ENCODE measurements at places on chromosomes 4 and X.
A peak's percentile ranks its signal among the peaks of the same experiment; 100 is the strongest.

DNA sequence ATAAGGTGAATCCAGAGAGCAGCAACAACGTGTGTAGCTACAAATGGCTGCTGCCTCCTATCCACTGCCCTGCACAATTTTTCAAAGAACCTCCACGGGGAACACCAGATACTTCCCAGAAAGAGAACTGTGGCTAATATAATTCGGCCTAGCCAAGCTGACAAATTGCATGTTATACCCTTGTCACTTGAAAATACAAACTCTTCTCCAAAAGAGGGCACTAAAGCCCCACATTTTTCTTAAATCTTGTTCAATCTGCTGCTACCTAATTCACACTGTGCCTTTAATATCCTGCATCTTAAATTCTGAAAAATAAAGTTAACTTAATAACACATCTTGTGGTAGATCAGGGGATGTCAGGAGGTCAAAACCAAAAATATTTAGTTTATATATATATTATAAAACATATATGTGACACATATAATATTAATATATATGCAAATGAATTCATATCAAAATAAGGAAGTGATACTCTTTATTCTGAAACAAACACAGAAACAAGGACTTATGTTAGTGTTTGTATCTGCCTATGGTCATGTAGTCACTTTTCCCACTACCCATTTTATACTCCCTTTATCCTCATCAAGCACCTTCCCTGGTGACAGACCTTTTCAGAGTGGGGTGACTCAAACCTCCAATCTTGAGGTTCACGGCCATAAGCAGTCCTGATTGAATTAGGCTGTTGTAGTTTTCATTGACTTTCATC lies 24.1 kb downstream of the CT45A1 start:
- DNase-seq = peak; percentile 37

GRCh38 chr4:77615153-77615552 lies 9.5 kb downstream of the CXCL13 start:
- DNase-seq = no peak

GRCh38 chr4:126568652-126569570 lies 1063.8 kb upstream of the INTU start:
- DNase-seq = no peak

- no peak for DNase-seq
These were observed at the start of gene MAGIX for GRCh38 chrX:49162620-49163019. Gene MAGIX (plus strand): TSS chrX:49162758. CDS start chrX:49162890, 132 bp downstream.

DNA sequence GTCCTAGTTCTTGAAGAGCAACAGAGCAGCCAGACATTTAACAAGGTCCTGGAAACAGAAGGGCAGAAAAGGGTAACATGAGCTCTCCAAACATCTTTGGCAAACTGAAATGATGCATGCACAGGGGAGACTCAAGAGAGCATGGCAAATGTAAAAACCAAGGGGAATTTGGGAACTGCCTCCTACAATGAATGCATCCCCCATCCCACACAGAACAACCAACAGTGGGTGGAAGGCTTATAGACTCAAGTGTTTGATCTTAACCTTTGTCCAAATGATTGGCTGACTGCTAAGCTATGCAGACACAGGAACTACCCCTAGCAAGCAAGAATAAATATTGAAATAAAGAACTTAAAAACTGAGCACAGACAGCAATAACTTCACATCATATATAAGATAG lies 74.4 kb downstream of the CENPC start:
- no peak for DNase-seq

GRCh38 chrX:72113461-72113860 lies 18.3 kb downstream of the RTL5 start:
- no peak for DNase-seq

GRCh38 chr4:60215906-60216305 lies 984.2 kb upstream of the ADGRL3 start:
- no peak for DNase-seq

DNA sequence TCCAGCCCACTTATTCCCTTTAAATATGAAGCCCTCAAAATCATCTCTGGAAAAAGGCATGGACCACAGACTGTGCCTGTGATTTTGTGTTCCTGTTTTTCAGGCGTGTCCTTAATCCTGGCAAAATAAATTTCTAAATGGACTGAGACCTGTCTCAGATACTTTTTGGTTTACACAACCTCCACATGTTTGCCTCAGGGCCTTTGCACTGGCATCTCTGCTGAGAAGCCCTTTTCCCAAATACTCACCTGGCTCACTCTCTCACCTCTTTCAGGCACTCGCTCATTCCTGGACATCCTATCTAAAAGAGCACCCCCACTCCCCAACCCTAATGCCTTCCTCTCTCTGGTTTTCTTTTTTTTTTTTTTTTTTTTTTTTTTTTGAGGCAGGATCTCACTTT lies 40.5 kb downstream of the CHRNA9 start:
- DNase-seq = no peak

- no peak for DNase-seq
These were observed 33.0 kb downstream of the PPA2 start for GRCh38 chr4:105440890-105441289.

GRCh38 chrX:97860226-97860625 lies 976.5 kb downstream of the RPA4 start:
- DNase-seq = no peak

DNA sequence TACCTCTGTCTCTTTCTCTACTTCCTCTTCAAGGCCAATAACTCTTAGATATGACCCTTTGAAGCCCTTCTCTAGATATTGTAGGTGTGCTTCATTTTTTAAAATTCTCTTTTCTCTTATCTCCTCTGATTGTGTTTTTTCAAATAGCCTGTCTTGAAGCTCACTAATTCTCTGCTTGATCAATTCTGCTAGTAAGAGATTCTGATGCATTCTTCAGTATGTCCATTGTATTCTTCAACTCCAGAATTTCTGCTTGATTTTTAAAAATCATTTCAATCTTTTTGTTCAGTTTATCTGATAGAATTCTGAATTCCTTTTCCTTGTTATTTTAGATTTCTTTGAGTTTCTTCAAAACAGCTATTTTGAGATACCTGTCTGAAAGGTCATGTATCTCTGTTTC lies 47.9 kb downstream of the MCUB start:
- no peak for DNase-seq

DNA sequence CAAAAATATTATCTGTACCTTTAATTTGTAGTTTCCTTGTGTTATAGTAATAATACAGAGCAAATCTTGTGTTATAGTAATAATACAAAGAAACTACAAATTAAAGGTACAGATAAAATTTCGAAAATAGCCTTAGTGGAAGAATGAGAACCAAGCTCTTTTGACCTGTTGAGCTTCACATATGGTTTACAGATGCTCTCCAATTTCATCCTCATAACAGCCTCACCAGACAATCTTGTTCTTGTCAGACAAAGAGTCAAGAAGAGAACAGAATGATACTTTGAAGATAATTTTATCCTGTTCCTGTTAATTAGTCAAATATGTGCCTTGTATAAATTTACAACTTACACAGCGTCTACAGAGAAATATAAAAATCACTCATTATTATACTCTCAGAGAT lies 12.8 kb downstream of the ATXN3L start:
- no peak for DNase-seq

GRCh38 chr4:108965472-108966076 lies 202.7 kb upstream of the ETNPPL start:
- DNase-seq = no peak

DNA sequence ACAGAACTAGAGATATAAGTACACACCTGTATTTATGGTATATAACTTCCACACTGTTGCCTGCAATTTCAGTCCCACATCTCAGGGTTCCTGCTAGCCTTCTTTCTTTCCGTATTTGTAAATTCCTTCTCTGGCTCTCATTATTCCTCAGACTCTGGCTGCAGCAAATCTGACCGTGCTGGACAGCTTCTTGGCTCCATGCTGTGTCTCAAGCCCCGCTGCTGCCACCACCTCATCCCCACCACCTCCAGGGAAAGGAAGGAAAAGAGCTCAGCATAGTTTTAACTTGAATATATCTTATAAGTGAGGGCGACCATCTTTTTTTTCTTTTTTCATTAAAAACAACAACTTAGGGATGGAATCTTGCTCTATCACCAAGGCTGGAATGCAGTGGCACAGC lies 155.6 kb upstream of the CXCL13 start:
- no peak for DNase-seq

DNA sequence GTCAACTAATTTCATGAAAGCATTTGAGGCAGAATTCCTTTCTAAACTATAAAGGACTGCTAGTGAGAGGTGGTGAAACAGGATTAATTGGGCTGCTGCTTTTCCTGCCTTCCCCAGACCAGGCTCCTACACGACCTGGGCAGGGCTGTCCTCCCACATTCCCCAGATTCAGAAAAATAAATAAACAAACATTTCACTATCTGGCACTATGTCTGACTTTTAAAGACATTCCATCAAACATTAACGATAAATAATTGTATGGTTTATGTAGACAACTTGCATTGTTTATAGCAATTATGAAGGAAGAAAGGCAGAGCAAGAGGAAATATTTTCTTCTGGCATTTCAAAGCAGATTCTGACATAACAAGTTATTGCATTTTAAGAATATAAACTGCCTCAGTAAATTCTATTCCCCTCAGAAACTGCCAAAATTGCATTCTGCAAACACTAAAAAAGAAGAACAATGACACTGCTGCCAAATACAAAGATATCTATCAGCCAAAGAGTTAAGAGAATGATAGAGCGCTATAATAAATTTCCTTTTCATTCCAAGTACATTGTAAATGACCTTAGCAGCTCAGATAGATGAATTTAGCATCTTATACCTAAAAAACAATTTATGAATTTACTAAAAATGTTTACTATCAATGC lies 214.7 kb upstream of the INTU start:
- DNase-seq = no peak

Measured in KBM-7 (cell line).